Adipocyte (in vitro differentiated cells): ENCODE measurements at places on chromosomes 12 and 14.
A peak's percentile ranks its signal among the peaks of the same experiment; 100 is the strongest.

GRCh38 chr12:39860695-39861094 is 241.1 kb upstream of the ABCD2 start:
- no peak for DNase-seq

GRCh38 chr14:94897561-94897960 is 127.6 kb upstream of the GSC start:
- peak; percentile 23 for DNase-seq

DNA sequence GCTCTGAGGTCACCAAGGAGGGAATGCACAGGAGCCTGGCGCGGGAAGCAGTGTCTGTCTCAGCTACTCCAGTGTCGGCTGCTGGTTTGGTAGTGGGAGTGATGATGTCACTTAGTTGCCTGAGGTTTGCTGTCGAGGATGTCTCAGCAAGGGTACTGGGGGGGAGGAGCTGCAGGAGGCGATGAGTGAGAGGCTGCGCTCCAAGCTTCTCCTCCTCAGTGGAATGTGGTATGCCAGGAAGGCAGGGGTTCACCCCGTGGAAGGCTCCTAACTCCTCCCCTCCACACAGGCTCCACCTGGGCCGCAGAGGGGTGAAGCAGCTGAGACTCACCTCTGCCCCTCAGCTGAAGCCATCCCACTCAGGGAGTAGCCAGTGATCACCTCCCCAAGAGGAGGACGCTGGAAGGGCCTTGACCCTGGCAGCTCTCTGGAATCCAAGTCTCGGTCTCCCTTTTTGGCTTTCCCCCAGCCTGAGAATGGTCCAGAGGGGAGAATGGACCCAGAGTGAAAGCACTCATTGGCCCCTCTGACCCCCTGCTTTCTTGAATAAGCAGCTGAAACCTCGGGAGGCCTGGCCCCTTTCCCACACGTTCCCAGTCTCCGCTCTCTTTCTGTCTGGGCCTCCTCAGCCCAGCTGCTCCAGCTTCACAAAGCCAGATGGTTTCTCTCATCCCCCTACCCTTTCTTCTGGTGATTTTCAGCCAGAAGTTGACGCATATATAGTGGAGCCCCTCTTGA is 178.9 kb upstream of the FKBP4 start:
- DNase-seq, result no peak

GRCh38 chr12:45166056-45166455 is 49.8 kb upstream of the ANO6 start:
- no peak for DNase-seq

DNA sequence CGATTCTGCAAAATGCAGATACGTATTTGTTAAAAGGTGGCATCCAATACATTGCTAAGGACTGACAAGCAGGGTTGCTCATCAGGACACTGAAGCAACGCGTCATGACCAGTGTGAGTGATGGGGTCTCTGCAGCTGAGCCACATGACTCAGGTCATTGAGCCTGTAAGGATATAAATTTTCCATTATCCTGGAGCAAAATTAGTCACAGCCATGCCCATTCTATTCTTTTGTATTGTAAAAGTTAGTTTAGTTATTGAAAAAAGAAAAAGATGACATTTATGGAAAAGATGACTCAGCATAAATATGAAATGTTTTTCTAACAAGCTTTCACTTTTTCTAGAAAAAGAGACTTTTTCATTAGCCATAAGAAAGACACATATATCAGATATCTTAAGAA is 268.0 kb upstream of the TMEM132C start:
- DNase-seq, result peak; percentile 21

DNA sequence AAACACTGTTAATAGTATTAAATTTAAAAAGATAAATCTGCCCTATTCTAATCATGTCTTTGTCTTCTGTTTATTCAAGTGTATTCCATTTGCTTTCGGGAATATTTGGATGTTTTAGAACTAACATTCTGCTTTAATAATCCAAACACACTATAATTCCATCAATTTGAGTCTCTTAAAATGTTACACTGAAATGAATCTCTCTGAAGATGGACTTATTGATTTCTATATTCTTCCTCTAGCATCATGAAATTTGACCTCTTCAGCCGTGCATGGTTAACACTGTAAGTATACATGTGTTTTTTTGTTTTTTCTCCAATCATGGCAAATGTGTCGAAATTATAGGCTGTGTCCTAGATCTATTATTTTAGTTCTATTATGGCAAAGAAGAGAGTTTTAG is 339.2 kb downstream of the ACSS3 start:
- DNase-seq, result no peak

DNA sequence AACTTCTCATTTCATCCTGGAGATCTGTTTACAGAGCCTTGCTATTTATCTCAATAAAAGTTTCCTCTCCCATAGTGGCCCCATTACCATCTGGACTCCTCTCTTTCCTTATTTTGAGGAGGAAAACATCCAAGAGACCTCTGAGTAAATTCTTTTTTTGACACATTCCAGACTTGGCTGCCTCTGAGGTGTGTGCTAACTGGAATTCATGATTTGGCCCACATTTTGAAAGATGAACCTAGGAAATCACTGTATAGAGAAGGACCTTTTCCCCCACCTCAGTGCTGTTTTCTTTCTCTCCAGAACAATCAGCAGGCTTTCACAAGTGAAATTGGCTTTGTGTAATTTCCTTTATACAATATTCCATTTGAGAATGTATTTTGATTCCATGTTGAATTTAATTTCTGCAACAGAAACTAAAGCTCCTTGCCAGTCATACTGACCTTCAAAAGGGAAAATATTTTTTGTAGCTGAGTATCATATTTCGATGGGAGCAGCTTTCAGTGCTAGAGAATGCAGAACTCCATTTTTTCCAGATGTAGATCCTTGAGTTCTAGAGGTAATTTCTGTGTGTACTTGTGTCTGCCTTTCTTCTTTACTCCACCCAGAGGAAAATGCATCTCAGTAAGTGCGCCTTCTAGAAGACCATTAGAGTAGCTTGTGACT is 244.9 kb upstream of the RGS6 start:
- DNase-seq, result peak; percentile 76

GRCh38 chr14:30584058-30584630 is 25.2 kb downstream of the G2E3 start:
- DNase-seq, result no peak

DNA sequence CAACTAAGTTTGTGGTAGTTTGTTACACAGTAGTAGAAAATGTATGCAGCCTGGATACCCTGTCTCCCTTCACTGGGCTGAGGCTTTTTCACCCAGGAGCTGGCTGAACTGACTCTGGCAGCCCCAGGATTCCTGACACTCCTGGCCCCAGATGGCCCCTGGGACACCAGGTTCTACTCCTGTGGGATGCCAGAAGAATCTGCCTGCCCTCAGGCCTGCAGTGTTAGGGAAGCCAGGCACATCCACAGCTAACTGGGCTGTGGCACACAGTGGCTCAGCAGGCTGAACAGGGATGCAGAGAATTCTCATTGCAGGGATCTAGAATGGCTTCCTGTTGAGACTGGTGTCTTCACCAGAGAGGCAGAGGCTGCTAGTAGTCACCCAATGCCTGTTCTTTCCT is 8.5 kb downstream of the IFI27 start:
- no peak for DNase-seq

DNA sequence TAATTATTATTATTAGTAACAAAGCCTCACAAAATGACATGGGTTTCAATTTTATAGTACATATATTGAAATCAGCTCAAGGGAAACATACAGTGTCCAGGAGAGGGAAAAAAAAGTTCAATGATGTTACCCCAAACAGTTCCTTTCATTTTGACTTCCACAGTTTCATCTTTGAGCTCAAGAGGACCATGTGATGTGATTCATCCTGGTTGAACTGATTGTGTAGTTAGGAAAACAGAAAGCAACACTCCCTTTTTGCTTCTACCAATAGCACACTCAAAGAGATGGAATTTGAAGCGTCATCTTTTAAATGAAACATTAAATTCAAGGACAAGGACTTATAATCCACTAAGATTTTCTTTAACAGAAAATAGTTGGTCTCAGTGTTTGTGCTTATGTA is 461.0 kb downstream of the FOXG1 start:
- peak; percentile 19 for DNase-seq

DNA sequence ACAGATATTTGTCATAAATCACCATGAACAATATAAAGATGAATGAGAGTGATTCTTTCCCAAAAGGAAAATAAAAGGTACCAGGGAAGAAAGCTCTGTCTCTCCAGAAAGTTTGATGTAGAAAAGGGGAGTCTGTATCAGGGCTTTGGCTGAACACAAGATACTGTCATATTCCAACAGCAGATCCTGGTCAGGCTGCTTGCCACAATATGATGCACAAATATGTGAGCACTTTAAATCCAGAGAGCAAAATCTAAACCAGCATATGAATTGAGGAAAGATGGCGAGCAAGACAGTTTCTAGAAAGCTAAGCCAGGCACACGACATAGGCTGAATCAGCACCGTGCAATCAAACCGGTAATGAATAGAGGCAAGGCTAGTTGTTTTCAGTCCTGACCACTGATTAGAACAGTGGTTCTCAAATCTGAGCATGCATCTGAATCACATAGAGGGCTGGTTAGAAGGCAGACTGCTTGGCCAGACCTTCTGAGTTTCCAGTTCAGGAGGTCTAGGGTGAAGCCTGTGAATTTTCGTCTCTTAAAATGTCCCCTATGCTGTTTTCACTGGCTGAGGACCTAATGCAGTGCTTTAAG is 60.7 kb downstream of the PLCZ1 start:
- no peak for DNase-seq

DNA sequence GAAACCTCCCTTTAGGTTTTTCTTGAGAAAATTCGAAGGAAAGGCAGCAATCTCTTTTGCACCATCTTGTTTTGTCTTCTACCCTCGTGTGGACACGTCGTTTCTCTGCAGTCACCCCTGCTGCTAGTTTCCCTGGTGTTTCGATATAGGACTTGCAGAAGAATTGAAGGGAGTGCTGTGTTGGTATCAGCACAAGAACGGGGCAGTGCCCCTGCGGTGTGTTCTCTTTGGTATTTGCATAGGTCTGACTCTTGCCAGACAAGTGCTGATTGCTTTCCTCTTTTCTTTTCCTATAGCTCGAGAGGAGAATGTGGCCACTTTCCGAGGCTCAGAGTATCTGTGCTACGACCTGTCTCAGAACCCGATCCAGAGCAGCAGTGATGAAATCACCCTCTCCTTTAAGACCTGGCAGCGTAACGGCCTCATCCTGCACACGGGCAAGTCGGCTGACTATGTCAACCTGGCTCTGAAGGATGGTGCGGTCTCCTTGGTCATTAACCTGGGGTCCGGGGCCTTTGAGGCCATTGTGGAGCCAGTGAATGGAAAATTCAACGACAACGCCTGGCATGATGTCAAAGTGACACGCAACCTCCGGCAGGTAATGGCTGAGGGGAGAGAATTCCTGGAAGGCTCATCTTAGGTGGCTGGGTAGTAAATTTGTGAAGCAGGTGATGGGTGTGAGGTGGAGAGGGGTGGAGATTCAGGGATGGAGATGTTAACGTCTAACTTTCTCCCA is 474.8 kb downstream of the NRXN3 start:
- no peak for DNase-seq

GRCh38 chr14:99538733-99539132 is 57.5 kb downstream of the CCNK start:
- no peak for DNase-seq

- no peak for DNase-seq
Observed at GRCh38 chr14:80978403-80978802, 23.0 kb downstream of the TSHR start.

- no peak for DNase-seq
Observed at GRCh38 chr12:131264635-131265034, 310.9 kb downstream of the ADGRD1 start.

DNA sequence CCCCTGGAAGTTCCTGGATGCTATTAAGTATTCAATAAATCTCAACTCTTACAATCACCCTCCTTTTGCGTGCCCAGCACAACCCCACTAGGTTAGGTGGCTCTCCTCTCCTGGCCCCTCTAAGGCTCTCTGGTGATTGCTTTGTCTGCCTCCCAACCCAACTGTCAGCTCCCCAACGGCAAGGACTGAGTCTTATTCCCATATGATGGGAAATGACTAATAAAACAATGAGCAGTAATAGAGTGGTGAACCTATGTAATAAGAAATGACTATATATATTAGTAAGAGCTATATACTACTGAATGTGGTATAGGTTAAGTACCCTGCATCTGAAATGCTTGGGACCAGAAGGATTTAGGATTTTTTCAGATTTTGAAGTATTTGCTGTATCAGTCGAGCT is 8.1 kb downstream of the APPL2 start:
- no peak for DNase-seq

DNA sequence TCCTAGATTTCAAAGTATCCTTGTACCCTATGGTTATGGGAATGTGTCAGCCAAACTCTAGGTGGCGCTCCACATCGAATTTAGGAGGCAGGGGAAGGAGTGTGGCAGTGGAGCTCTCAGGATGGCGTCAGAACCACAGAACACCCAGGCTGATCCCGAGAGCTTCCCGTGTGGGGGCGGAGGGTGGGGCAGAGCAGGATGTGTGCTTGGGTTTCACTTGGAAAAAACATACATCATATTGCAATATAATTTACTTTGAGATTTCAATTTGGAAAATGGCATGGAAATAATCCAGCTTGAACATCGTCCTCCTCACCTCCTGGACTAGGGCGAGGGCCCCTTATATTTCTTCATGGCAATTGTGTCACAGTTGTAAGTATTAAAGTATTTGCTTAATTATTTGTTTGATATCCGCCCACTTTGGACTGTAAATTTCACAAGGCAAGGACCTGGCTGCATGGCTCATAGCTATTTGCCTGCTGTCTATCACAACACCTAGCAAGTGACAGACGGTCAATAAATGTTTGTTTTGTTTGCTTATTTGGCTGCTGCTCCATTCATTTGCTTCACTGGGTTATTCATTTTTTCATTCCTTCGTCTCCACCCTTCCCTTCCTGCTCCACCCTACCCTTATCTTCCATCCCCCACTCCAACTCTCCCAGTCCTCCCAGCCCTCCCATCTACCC is 221.5 kb upstream of the HMGA2 start:
- peak; percentile 98 for DNase-seq

DNA sequence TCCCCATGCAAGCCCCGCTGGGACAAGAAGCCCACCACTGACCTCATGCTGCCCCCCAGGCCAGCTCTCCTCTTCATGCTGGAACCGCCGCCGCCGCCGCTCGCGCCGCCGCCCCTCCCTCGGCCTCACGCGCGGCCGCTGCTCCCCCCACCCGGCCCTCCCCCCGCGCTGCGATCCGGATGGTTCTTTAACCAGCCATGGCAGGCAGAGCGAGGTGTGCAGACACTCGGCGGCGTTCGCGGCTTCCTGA is at the start of gene DCAF5:
DCAF5 (minus strand) TSS at position 218 of the 250 bp plus-strand sequence; CDS start at position 77, 141 bp downstream.
- no peak for DNase-seq

DNA sequence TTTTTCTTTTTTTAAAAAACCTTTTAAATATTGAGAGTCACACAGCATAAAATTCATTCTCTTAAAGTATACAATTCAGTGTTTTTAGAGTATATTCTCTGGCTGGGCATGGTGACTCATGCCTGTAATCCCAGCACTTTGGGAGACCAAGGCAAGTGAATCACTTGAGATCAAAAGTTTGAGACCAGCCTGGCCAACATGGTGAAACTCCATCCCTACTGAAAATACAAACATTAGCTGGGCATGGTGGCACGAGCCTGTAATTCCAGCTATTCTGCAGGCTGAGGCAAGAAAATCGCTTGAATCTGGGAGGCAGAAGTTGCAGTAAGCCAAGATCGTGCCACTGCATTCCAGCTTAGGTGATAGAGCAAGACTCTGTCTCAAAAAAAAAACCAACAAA is 68.4 kb upstream of the BCAT1 start:
- peak; percentile 32 for DNase-seq

GRCh38 chr14:51828017-51828797 is 32.2 kb upstream of the GNG2 start:
- peak; percentile 50 for DNase-seq

- DNase-seq, result peak; percentile 69
Observed at GRCh38 chr12:6996040-6996441, 22.2 kb downstream of the LPCAT3 start.
